ENCODE measurements at places on chromosomes 13 and 19.

DNA sequence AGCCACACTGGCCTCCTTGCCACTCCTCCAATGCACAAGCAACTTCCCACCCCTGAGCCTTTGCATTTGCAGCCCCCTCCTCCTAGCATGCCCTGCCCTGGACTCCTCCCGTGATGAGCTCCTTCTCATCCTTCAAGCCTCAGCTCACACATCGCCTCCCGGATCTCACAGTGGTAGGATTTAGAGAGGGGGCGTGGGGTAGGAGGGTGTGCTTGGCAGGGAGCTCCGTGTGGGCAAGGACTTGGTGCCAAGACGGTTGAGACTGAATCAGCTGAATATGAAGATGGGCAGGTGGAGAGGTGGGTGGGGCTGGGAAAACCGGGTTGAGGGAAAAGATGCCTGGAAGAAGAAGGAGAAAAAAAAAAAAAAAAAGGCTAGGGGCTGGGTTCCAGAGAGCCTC, 48.4 kb upstream of the ZNRF4 start:
- no peak for DNase-seq

DNA sequence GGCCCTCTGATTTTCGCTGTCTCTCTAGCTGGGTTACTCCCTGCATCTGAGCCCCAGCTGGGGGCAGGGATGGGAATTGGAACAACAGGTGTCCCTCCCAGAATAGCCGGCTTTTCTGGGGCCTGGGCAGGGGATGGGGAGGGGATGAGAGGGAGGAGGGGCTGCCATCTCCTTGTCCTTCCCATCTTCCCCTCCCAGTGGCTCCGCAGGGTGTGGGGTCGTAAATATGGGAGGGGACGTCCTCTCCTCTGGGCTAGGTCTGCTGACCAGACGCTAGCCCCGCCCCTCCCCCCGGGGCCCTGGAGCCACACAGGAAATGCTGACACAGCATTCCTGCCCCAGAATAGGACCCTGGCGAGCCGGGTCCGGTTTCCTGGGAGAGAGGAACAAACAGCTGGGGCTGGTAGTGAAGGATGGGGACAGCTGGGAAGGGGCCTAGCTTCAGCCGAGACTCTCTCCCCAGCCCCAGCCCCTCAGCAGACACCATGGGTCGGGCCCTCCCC, 1.1 kb downstream of the RYR1 start:
- DNase-seq = no peak

DNA sequence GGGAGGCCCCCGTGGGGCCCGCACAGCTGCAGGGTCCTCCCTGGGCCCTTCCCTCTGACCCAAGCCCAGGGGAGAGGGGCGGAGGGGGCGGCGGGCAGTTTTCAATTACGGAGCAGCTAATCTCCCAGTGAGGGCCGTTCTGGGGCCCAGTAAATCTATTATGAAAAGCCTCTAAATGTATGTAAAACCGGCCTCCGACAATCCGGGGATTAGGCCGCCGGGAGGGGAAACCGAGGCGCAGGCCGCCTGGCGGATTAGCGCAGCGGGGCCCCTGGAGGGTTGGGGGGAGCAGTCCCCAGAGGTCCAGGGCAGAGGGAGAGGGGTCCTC, 25.1 kb downstream of the EFNA2 start:
- DNase-seq = no peak

DNA sequence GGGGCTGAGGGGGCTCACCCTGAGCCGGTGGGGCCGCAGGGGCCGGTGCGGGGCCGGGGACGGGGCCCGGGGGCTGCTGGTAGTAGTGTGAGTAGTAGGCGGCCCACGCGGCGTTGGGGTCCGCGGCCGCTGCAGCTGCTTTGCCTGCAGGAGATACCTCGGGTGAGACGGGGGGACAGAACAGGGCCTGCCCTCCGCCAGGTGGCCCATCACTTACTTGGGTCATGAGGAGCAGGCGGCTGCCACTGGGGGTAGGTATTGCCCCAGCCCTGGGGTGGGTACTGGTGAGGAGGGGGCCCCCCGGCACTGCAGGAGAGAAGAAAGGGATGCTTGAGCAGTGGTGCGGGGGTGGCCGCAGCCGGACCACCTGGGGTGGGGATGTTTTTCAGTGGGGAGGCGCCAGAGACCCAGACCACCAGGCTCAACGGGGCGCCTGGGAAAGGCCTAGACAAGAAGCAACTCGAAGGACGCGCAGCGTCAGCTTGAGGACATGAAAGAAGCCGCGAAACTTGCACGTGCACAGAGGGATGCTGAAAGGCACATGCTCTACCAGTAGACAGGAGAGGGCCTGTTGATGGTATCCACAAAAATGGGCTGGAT, 8.9 kb downstream of the KHSRP start:
- no peak for DNase-seq

- no peak for DNase-seq
Measured at GRCh38 chr13:24064371-24064770, 96.1 kb upstream of the SPATA13 start.

DNA sequence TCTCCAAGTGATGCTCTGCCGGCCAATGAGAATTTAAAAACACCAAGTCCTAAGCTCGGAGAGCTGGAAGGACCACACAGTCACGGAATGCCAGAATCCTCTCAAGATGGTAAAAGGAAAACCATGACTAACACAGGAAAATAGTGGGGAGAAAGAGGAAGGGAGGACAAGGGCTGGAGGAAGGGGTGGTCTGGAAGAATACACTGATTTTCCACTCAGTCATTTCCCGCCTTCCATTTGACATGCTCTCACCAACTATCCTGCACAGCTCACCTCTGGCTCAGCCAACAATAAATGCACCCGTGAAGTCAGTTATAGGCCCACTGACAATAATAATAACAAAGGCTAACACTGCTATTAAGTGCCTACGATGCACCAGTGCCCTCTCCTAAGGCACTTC, 31.5 kb downstream of the SLC7A1 start:
- no peak for DNase-seq

GRCh38 chr19:17063428-17063827, 11.8 kb downstream of the HAUS8 start:
- DNase-seq = no peak

- DNase-seq = no peak
Measured at GRCh38 chr13:79691826-79692225, 210.9 kb downstream of the NDFIP2 start.

DNA sequence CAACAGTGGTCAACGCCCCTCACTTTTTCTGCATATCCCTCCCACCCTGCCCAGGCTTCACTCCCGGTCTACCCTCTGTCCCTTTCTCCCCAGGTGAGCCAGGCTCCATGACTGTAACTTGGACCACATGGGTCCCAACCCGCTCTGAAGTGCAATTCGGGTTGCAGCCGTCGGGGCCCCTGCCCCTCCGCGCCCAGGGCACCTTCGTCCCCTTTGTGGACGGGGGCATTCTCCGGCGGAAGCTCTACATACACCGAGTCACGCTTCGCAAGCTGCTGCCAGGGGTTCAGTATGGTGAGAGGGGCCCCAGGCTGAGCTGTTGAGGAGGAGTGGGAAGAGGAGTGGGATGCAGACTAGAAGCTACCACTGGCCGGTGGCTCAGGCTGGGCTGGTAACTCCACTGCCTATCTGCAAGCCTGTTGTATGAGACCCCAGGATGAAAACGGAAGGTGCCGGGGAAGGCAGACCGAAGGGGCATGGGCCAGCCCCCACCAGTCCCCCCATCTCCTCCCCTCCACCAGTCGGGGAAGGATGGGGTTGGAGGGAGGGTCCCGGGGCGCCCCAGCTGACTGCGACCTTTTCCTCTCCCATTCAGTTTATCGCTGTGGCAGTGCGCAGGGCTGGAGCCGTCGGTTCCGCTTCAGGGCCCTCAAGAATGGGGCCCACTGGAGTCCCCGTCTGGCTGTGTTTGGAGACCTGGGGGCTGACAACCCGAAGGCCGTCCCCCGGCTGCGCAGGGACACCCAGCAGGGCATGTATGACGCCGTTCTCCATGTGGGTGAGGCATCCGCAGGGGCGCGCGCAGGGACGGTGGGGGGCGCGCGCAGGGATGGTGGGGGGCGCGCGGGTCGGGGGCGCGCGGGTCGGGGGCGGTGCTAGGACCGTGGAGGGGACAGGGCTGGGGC, 14.4 kb downstream of the ACP7 start:
- DNase-seq = no peak

Measured in astrocyte (in vitro differentiated cells and primary cell).